NCI-H460 (cell line): ENCODE measurements at places on chromosomes 12 and 14. TPM values are rescaled to one million over a fixed set of nuclear protein-coding genes. Genes with fewer than 3 reads are reported as not detected.

Gene LRRC10
- total RNA-seq = not detected in 2 replicates

DNA sequence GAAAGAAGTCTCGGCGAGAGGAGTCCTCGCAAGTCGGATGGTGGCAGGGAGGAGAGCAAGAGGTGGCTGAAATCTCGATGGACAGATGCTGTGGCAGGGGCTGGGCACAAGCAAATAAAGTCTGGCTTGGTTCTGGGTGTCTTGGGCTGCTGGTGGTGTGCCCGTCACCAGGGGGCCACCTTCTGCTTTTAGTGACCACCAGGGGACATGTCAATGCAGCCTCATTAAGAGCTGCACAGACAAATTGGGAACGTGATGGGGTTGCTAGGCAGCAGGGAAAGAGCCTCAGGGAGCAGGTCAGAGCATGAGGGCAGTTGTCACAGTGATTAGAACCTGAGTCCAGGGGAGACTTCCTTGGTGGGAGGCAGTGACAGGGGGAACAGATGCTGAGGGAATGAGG is 44.0 kb downstream of the LRRC74A start:
- DNase-seq = no peak

GRCh38 chr14:58812050-58812910 is 174.5 kb downstream of the DACT1 start:
- no peak for DNase-seq

- DNase-seq = peak; percentile 23
Measured at GRCh38 chr12:113136128-113136989, 798 bp upstream of the RASAL1 start.

DNA sequence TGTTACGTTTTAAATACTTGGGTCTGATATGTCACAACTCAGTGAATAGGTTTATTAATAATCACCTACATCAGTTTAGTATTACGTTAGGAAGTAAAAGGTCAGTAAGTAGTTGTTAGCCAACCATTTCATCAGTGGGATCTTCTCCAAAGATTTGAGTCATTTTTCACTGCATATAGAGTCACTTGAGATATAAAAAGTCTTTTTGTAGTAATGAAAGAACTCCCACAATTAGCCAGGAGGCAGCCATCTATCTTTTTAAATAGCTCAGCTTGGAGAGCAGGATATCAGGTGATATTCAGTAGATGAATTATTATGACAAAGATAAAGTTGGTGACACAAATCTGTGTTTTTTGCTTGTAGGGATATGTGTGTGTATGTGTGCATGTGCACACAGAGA is 309.3 kb downstream of the PDZRN4 start:
- DNase-seq = no peak
